Central memory CD4-positive, alpha-beta T cell (primary cell): ENCODE measurements at places on chromosomes 4 and X.

DNA sequence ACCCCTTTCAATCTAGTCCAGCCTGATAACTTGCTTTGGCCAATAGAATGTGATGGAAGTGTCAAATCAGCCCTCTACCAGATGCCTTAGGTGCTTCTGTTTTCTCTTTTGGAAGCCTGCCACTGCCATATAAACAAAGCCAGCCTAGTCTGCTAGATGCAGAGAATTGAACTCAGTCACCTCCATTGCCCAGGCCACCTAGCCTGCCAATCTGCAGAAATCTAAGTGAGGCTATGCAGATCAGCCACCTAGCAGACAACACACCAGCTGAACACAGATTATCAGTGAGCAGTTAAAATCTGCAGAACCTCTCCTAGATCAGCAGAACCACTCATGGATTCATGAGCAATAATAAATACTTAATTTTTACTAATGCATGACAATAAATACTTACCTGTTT lies 1108.2 kb downstream of the PCDH18 start:
- DNase-seq = no peak

GRCh38 chrX:3771766-3772165 lies 58.3 kb upstream of the PRKX start:
- no peak for DNase-seq

DNA sequence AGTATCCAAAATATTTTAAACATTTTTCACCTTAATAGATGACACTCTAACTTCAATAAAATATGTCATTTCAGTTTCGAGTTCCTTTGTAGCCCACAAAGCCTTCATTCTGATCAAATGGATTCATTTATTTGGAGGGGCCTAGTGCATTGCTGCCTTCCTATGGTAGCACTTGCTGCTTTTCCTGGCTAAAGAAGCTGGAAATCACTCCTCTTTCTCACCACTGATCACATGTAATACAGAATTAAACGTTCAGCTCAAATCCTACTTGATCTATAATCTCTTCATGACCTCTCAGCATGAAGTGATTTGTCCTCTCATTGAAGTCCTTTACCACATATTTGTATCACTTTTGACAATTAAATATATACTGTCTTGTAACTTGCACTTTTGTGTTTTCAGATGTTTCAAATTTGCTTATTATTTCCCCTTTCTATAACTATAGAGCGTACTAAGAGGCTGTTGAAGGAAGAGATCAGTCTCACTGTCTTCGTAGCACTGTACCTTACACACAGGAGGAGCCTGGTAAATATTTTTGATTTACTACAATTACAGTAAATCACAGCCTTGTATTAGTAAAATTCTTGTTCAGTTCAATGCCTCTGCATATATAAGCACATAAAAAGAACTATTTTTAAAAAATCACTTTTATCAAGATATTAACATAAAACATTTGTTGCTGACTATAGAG lies 555 bp downstream of the CFI start:
- no peak for DNase-seq

- no peak for DNase-seq
Measured at GRCh38 chrX:46757593-46757992, 1.3 kb downstream of the SLC9A7 start.

DNA sequence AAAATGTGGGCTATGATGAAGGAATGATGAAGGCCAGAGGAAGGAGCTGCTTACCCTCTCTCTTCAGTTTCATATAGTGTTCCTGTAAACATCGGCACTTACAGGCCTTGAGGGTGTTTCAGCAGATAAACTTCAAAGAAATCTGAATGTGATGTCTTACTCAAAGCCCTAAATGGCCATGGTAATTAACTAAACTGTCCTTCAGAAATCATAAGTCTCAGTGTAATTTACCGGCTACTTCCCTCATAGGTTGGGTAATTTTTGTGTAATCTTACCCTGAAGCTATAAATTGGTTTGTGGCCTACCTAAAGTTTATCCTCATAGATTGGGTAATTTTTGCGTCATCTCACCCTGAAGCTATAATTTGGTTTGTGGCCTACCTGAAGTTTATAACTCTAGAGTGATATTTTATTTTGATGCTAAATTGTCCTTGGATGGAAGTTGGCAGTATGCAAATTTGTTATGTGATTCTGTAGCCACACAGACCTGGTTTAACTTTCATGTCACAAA lies 2700.3 kb downstream of the ARAP2 start:
- no peak for DNase-seq

DNA sequence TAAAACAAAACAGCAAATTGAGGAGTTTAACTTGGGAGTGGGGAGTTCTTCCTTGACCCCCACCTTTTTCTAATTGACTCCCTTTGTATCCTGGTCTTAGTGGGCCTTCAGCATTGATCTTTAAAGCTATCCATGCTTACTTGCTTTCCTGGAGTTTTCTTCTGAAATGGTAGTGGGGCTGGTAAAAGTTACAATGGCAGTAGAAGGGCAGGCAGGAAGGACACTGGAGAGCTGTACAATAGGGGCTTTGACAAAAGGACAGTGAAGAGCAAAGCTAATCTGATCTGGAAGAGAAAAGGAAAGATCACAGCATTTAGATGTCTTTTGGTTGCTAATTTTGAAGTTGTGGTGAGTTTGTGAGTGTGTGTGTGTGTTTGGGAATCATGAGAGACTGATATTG lies 111.5 kb downstream of the MID1 start:
- no peak for DNase-seq

DNA sequence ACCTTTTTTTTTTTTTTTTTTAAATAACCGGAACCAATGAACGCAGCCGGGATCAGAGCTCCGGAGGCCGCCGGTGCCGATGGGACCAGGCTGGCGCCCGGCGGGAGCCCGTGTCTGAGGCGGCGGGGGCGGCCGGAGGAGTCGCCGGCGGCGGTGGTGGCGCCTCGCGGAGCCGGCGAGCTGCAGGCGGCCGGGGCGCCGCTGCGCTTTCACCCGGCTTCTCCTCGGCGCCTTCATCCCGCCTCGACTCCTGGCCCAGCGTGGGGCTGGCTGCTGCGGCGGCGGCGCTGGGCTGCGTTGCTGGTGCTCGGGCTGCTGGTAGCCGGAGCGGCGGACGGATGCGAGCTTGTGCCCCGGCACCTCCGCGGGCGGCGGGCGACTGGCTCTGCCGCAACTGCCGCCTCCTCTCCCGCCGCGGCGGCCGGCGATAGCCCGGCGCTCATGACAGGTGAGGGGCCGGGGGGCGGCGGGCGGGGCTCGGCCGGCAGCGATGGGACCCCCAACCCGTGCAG lies 337 bp downstream of the STIM2 start:
- DNase-seq = peak; percentile 59

DNA sequence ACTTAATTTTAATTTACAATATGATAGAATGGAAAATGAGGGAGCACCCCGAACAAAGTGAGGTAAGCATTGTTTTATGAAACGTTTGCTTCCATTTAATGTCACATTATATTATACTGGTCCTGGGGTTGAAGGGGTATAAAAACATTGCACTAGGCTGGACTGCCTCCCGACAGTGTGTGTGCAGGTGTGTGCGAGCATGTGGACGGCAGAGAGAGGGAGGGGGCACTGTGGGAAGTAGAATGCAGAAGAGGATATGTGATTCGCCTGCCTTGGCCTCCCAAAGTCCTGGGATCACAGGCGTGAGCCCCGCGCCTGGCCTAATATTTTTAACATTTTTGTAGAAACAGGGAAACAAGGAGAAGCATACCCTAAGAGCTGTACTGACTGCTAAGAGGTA lies 36.0 kb downstream of the IRF2 start:
- DNase-seq = no peak

GRCh38 chr4:38625508-38625907 lies 38.5 kb upstream of the KLF3 start:
- DNase-seq = no peak

- no peak for DNase-seq
Measured at GRCh38 chr4:22478426-22478825, 37.4 kb downstream of the ADGRA3 start.

DNA sequence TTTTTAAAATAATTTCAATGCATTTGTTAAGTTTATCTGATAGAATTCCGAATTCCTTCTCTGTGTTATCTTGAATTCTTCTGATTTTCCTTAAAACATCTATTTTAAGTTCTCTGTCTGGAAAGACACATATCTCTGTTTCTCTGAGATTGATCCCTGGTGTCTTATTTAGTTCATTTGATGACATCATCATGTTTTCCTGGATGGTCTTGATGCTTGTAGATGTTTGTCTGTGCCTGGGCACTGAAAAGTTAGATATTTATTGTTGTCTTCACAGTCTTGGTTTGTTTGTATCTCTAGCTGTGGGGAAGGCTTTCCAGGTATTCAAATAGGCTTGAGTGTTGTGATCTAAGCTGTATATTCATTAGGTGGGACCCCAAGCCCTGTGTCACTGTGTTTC lies 1028.8 kb downstream of the GLUD2 start:
- DNase-seq = no peak

- DNase-seq = no peak
Measured at GRCh38 chr4:16082426-16083240, 1.2 kb downstream of the PROM1 start.

DNA sequence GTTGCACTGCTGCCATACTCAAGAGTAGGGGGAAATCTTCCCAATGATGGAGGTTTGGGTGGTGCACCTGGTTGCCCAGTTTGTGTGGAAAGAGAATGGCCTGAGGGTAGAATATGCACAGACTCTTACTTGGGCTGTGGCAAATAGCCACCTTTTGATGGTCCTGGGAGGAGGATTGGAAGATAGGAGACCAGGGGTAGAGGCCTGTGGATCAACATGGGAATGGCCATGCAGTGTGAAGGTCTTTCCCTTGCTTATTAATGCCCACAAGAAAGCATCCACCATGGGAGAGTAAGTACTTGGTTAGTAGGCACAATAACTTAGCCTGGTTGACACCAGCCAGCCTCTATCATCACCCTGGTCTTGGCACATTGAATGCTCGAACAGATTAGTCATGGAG lies 156.8 kb upstream of the LEF1 start:
- DNase-seq = no peak

- DNase-seq = peak; percentile 49
Measured at GRCh38 chrX:46978341-46979291, 66.4 kb downstream of the JADE3 start.

DNA sequence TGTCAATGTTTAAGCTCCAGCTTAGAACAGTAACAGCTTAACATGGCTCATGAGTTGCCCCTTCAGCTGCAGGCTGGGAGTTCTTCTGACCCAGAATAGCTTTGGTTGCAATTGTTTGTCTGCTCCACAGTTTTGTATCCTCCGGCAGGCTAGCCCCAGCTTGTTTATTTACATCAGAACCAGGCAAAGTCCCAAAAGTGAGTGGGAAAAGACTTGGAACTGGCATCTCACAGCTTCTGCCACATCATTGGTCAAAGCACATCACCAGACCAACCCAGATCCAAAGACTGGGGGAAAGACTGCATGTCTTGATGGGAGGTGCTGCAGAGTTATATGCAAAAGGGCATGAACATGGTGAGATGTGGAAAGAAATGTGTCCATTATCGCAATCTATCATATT lies 231.2 kb upstream of the CPEB2 start:
- no peak for DNase-seq

GRCh38 chrX:45850775-45851433 lies 650.2 kb upstream of the DIPK2B start:
- DNase-seq = peak; percentile 4

- DNase-seq = no peak
Measured at GRCh38 chrX:43586830-43587229, 69.3 kb upstream of the MAOA start.

GRCh38 chrX:153353416-153353815 lies 19.5 kb downstream of the ZNF275 start:
- no peak for DNase-seq

GRCh38 chr4:15665753-15666365 lies 10.7 kb upstream of the FBXL5 start:
- DNase-seq = no peak

DNA sequence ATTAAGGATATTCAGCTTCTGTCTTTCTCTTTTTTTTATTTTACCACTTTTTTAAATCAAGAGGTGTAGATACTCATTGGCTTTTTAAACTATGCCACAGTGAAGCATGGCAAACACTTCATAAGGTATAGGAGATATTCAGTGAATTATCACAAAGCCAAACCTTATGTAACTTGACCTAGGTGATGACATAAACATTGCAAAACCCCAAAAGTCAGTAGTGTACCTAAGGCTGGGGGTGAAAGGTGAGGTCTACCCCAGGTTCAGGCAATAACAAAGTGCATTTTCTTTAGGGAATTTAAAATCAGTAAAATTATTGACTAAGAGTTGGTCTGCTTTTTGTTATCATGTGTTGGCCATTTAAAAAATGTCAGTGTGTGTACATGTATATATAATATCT lies 39.1 kb downstream of the CDKL5 start:
- no peak for DNase-seq

DNA sequence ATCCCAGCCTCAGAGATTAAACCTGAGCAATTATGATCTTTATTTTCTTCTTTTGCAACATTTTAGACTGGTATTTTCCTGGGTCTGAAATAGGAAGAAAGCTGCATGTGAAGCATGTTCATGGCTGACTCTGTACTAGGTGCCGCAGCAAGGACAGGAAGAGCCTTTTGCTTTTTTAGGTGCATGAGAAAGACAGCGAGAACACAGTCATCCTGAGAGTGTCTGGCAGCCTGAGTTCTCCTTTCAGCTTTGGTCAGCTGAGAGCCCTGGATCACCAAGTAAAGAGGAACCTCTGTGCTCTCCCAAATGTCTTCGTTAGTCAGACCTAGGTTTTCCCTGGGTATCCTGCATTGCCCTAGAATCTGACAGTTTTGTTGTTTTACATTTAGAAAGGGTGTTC lies 29.8 kb downstream of the FAM149A start:
- no peak for DNase-seq

DNA sequence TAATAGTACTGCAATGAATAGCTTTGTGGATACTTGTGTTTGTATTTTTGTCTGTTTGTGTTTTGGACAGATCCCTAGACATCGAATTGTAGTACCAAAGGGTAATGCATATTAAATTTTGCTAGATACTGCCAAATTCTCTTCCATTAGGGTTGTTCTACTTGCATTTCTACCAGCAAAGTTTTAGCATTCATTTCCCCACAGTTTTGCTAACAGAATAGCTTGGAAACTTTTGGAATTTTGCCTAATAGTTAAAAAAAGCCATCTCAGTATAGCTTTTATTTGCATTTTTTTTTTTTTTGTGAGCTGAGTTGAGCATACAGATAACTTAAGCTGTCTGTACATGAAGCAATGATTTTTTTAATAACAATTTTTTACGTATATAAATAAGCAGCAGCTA lies 1084.9 kb downstream of the ADGRL3 start:
- no peak for DNase-seq

- no peak for DNase-seq
Measured at GRCh38 chr4:94451051-94451694, 569 bp upstream of the PDLIM5 start.

DNA sequence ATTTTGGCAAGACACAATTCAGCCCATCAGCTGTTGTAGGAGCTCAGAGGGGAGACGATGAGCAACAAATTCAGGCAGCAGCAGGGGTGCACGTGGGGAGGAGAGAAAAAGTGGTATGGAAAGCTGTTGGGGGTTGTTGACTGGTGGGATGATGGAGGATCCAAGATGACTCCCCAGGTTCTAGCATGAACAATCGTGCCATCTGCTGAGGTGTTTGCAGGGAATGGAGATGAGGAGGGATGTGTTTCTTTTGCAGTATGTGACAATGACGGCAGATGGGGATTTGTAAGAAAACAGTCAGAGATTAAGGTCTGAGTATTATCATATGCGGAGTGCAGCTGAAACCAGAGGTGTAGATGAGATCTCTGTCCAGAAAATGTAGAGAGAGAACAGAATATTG lies 63.3 kb downstream of the SEL1L3 start:
- DNase-seq = no peak
